ENCODE measurements at places on chromosomes 3 and 15. TPM values are rescaled to one million over a fixed set of nuclear protein-coding genes. Genes with fewer than 3 reads are reported as not detected.

Gene FGF12
- total RNA-seq = 1.4 TPM

Gene CYP8B1
- total RNA-seq = 2.8 TPM

Gene GALNT15
- 3.9 TPM for total RNA-seq

Gene AADAC
- total RNA-seq = 17.7 TPM

Gene PRR20G
- not detected for total RNA-seq

Gene SEC61A1
- 203 TPM for total RNA-seq

Gene CCDC14
- 34.8 TPM for total RNA-seq

- no peak for DNase-seq
Observed at GRCh38 chr3:9613056-9613748, 36.1 kb upstream of the MTMR14 start.

- DNase-seq = no peak
Observed at GRCh38 chr3:78495301-78495700, 1272.5 kb downstream of the ROBO1 start.

DNA sequence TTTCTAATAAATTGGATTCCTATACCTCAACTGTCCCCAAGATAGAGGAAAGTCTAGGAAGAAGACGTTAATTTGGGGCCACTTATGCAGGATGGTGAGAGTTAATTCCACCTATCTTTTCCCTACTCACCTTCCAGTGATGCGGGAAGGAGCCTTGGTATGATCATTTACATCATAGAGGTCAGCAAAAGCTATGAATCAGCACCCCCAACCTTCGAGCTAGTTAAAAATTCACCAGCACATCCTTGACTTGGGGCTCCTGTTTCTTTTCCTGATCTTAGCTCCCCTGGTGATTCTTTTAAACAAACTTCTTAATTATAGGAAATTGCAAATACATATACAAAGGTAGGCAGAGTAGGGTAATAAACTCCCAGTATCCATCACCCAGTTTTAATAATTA, 366.6 kb downstream of the SOX2 start:
- no peak for DNase-seq

DNA sequence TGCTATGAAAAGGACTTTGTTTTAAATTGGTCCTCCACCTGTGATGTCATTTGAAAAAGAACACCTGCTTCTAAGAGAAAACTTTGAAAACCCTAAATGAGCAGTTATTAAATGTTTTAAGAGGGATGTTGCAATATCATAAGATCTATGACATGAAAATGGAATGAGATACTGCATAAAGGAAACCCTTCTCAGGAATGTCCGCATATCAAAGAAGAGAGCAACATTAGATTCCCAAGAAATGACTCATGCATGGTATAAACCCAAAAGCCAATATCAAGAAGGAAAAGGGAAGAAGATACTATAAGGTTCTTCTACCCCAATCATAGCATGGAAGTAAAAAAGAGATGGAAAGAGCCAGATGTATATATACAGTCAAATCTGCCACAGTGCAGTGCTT, 627.5 kb upstream of the LMCD1 start:
- DNase-seq = no peak

DNA sequence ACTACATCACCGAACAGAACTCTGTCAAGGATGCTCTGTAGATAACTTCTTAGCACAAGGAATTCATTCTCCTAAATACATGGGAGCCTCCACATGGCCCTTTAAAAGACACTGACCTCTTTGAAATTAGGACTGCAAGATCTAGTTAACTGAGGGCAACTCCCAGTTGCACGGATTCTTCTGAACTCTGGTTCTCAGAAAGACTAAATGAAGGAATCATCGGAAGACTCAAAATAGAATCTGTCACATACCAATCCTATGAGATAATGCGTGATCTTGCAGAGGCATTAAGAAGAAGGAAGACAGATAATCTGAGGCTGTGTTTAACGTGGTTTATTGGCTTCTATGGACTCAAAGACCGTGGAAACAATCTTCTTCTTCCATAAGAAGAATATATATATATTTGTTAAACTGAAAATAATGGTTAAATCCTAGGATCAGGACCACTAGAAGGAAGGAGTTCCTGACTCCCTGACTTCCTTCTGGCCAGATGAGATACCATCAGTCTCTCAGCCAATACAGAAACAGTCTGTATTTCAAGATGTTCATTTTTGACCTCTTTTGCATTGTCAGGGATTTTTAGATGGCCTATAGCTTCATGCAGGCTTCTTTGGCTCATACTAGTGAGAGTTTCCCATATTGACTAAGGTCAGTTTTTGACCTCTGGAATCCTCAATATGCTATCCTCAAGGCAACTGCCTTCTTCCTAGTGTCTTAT, 33.9 kb upstream of the TBC1D23 start:
- DNase-seq = no peak

DNA sequence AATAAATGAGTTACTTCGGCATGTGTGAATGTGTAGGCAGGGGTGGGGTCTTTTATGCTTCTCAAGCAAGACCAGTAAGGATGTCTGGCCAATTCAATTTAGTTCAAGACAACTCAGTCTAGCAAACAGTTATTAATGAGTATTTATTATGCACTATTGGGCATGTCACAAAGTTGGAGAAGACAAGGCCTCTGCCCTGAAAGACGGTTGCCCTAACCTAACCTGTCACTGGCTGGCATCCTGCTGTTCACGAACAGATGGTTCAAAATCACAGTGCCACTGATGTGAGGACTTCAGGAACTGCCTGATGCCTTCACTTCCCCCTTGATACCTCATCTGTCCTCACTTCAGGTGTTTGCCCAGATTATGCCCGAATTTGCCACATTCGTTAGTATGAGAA, 217.8 kb downstream of the SOX2 start:
- DNase-seq = no peak

DNA sequence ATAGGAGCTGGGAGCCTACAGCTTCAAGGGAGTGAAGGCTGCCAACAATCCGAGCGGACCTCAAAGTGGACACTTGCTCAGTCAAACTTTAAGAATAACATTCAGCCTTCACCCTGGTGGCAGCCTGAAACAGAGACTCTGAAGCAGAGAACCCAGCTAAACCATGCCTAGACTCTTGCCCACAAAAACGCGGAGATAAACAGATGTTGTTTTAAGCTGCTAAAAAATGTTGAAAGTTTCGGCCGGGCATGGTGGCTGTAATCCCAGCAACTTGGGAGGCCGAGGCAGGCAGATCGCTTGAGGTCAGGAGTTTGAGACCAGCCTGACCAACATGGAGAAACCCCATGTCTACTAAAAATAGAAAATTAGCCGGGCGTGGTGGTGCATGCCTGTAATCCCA, 29.8 kb upstream of the TRIM59 start:
- DNase-seq = no peak

DNA sequence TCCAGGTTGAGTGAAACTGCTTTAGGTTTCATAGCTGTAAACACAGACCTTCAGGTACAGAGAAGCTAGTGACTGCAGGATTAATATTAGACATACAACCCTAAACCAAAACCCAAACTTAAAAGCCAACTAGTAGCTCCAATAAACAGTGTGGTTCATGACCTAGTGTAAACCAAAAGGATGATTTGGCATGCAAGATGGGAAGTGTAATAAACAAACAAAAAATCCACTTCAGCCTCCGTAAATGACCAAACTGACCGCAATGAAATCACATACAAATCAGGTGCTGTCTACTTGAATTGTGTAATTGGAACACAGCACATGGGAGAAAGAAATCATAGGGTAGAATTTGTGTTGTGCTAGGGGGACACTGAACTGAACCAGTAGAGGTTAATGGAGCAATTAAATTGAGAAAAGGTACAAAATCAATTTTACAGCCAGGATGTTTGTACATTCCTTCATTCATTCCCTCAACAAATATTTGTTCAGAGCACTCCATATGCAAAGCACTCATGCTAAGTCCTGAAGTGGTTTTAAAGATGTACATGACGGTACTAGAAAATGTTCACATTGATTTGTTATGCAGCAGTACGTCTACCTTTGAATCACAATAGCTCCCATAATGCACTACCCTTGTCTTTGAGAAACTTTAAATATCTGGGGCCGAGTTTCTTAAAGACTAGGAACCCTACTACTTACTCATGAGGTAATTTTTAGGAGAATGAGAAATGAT, 21.4 kb upstream of the CHST2 start:
- DNase-seq = no peak

GRCh38 chr15:76973362-76973743, 21.6 kb upstream of the PSTPIP1 start:
- no peak for DNase-seq

GRCh38 chr3:181103605-181104004, 114.1 kb upstream of the DNAJC19 start:
- DNase-seq = no peak
